ENCODE measurements at places on chromosomes 12 and 14.

DNA sequence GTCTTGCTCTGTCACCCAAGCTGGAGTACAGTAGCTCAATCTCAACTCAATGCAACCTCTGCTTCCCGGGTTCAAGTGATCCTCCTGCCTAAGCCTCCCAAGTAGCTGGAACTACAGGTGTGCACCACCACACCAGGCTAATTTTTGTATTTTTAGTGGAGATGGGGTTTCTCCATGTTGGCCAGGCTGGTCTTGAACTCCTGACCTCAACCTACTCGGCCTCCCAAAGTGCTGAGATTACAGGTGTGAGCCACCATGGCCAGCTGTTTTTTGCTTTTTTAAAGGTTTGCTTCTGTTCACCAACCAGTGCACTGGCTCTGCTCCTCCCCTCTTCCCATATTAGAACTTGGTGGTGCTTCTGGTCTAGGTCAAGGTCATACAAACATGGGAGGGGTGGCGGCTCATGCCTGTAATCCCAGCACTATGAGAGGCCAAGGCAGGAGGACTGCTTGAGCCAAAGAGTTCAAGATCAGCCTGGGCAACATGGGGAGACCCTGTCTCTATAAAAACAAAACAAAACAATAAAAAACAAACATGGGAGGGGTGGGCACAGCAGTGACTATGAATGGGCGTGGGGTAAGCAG is 20.4 kb upstream of the PAPOLA start:
- no peak for DNase-seq

GRCh38 chr12:41799671-41800070 is 345.0 kb downstream of the GXYLT1 start:
- DNase-seq, result no peak

GRCh38 chr14:83912032-83912642 is 1617.8 kb upstream of the FLRT2 start:
- DNase-seq, result no peak

- DNase-seq, result peak; percentile 30
Observed at GRCh38 chr12:110179291-110179690, 55.1 kb downstream of the IFT81 start.

DNA sequence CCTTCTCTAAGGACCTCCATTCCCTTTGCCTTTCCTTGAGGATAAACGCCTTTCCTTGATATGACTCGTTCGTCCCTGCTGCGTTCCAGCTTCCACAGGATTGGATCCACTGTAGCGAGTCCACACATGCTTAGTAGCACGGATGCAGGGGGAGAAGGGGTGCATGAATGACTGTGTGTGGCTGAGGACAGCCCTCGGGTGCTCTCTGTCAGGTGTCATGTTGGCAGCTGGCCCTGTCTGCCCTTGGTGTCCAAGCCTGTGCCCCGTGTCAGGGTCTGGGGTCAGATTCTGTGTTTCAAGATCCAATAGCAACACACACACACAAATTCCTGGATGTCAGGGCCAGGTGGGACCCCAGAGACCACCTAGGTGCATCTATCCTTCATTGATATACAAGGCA is 17.5 kb upstream of the KRT80 start:
- no peak for DNase-seq

DNA sequence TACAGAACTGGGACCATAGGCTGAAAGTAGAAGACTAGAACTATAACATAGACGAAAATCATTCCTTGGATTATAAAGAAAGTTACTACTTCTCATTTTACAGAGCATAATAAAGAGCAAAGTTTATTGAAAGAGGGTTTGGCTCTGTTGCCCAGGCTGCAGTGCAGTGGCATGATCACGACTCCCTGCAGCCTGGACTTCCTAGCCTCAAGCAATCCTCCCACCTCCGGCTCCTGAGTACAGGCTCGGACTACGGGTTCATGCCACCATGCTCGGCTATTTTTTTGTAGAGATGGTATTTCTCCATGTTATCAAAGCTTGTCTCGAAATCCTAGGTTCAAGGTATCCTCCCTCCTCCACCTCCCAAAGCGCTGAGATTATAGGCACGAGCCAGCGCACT is 190.1 kb upstream of the FOXG1 start:
- no peak for DNase-seq

DNA sequence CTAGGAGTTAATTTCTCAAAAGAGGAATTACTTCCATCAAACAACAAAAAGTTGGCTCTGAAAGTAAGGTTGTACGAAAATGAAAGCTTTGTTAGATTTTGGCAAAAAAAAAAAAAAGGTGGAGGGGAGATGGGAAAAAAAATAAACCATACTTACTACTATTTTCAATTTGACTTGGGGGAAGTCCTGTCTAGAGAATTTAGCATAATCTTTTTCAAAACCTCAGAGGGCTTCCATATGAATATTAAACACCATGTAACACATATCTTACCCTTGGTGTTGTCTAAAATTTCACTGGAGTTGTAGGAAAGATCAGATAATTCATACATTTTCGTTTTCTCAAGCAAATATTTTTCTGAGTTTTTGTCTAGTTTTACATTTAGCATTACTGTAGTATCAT is 17.5 kb downstream of the GRIP1 start:
- no peak for DNase-seq

GRCh38 chr12:93297536-93297935 is 80.2 kb upstream of the NUDT4 start:
- DNase-seq, result no peak

DNA sequence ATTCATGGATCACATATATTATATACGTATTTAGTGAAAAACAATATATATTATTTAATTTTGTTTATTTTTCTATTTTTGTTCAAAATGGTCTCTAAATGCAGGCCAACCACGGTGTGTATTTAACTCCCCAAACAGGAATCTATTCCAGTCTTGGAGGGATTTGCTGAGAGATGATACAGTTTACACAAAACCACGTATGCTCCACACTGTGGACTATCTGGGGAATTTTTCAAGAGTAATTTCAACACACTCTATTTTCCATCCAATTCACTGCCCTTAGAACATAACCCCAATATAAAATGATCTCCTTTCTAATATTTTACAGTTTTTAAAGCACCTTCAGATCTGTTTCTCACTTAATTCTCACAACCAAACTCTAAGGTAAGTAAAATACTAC is 15.3 kb downstream of the EML1 start:
- DNase-seq, result no peak

DNA sequence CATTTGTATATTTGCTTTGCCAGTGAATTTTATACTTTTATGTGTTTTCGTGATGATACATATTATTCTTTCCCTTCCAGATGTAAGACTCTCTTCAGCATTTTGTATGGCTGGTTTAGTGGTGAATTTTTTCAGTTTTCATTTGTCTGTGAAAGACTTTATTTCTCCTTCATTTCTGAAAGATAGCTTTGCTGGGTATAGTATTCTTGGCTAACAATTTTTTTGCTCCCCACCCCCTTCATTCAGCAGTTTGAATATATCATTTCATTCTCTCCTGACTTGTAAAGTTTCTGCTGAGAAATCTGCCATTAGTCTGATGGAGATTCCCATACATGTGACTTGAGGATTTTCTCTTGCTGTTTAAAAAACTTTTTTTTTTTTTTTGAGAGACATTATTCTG is 72.8 kb downstream of the ERC1 start:
- no peak for DNase-seq

- DNase-seq, result no peak
Observed at GRCh38 chr14:53247596-53248370, 94.7 kb upstream of the DDHD1 start.

DNA sequence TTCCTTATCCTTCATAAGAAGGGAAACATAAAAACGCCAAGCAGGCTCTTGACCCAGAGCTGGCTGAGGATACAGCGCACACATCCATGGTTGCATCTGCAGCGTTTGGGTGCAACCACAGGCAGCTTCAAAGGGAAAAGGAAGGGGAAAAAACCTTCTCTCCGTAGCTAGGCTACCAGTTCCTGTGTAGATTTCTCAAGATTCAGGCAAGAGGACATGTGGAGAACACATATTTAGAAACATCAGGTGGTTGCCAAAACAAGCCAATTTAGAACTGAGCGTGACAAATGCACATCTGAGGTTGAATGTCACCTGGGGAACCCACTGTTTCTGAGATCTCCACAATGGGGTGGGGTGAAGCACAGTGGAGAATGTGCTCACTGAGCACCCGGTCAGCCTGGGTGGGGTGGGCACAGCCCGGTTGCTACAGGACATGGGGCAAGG is 78.3 kb upstream of the BDKRB2 start:
- DNase-seq, result no peak

DNA sequence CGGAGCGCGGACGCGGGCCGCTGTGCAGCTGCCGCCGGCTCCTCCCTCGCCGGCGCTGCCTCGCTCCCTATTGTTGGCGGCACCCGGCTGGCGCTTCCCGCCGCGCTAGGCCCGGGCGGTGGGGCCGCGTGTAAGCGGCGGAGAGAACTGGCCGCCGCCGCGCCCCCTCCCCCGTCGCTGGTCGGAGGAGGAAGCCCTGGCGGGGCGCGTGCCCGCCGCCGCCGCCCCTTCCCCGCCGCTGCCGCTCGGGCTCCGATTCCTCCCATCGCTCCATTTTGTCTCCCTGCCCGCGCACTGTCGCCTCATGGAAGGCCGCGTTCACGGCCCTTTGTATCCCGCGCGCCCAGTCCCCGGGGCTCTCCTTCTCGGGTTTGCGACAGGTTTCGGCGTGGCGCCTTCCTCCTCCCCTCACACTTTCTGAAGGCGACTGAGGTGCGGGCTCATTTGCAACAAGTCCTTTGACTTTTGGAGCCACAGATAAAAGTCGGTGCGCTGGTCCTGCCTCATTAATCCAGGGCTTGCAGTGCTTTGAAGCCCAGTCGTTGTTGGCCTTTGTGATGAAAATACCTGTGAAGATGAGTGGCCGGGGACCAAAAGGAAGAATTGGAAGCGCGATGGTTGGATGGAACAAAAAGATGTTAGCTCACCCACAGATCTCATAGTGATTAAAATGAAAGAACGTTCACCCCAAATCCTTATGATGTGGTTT is 707 bp downstream of the CPSF6 start:
- DNase-seq, result peak; percentile 24

DNA sequence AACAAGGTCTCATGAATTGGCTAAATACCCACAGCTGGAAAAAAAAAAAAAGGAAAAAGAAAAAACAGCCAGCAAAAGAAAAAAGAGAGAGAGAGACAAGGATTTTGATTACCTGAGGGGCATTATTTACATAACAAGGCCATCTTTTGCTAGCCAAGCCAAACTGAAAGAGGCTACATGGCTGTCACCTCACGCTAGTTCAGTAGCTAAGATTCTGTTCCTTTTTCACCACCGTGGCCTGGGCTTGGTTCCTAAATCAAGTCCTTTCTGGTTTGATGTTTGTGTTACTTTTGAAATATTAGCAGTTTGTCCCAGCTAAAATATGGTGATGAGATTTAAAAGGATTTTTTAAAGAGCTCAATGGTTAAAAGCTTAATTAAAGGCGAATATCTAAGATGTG is 2.0 kb upstream of the SDS start:
- no peak for DNase-seq

DNA sequence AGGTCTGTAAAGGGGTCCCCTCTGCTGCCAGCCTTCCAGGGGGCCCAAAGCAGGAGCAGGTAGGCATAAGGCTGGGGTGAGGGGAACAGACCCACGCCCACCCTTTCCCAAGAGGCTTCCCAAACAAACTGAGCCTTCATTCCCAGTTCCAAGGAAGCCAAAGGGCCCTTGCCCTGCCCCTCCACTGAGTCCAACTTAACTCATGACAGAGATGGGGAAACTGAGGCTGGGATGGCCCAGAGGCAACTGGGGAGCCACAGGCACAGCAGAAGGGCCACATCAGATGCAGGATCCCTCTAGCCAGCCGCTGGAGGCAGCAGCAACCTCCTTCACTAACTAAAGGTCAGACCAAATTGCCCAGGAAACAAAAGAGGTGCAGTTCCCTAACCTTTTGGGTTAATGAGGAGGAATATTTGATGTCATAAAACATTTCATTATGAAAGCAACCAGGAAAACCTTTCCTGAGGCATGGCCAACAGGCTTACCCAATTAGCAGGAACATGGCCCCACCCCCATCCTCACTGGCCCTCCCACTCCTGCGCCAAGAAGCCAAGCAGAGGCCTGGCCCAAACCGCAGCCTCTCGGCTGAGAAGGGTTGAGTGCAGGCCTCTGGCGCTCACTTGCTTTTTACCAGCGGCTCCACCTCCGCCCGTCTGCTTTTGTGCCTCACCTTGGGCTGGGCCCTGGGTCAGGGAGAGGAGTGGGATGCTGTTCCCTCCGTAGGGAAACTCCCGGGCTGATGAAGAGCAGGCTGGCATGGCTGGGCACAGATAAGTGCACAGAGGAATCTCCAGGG is 293.5 kb upstream of the RTL1 start:
- no peak for DNase-seq

DNA sequence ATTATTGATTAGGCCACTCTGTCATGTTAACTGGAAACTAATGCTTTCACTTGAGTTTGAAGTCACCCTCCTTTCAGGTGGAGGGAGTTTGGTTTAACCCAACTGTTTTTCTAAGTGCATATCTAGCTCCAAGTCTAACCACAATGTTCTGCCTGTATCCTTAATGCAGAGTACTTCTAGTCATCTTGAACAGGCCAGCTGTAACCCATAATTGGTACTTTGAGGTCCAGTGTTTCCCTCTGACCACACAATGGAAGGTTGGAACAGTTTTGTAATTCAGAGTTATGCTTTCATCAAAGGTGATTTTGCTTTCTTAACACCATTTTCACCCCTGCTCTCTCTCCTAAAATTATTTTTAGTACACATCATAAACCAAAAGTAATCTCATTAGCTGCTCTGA is 237.2 kb upstream of the DCN start:
- DNase-seq, result peak; percentile 7

- DNase-seq, result no peak
Observed at GRCh38 chr12:132125736-132126135, 18.4 kb downstream of the DDX51 start.

GRCh38 chr14:56207626-56208292 is 89.5 kb downstream of the PELI2 start:
- DNase-seq, result peak; percentile 45

- peak; percentile 23 for DNase-seq
Observed at GRCh38 chr14:50545618-50546017, 13.2 kb upstream of the MAP4K5 start.

DNA sequence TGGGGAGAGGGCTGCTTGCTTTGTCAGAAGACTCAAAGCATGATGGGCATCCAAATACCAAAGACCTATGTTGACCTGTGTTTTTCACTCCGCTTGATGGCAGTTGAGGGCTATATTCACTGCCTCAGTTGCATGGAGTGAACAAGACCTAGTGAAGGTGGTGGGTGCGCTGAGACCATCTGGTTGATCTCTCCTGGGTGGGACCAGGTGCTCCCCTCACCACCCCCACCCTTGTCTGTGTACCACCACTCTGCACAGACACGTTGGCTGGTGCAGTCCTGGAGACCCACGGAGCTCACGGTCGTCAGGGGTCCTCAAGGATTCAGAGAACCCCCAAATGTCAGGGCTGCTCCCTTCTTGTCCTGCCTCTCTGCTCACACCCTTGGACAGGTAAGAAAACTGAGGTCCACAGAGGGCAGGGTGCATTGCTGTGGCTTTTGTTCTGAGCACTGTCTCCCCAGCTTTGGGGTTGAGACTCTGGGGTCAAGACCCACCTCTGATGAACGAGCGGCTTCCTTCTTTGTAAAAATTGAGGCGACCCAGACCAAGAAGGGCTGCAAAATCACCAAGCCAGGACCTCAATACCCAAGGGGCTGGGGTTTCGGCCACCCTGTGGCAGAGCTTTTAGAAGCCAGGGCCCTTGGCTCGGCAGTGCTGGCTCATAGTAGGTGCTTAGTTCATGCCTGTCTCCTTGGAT is 166.3 kb upstream of the RTL1 start:
- DNase-seq, result no peak
